ENCODE measurements at places on chromosomes 1 and 21. TPM values are rescaled to one million over a fixed set of nuclear protein-coding genes. Genes with fewer than 3 reads are reported as not detected.

GRCh38 chr1:12448746-12449177, 169.2 kb downstream of the DHRS3 start:
- no peaks in the 10 kb centered on the region for H3K27me3 ChIP-seq
- H3K27ac ChIP-seq, result peak overlapping the region; percentile 84
- no peaks in the 10 kb centered on the region for H3K36me3 ChIP-seq

DNA sequence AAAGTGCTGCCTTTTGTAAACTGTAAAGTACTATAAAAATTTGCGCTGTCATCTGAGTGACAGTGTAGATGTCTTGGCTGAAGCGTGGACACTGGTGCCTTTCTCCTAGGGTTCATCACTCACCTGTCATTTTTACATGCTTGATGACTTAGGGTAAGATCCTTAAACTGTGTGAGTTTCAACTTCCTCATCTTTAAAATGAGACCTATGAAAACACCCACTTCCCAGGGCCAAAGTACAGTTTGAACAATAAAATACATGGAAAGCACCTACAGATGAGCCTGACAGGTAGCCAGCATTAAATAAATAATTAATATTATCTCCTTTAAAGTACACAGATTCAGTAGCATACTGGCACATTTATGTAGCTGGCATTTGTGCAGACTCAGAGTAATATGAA, 309.9 kb downstream of the CHRM3 start:
- DNase-seq, result no peak
- no peaks in the 10 kb centered on the region for H3K27me3 ChIP-seq
- no peak overlapping the region for H3K4me3 ChIP-seq
- no peak overlapping the region for H3K27ac ChIP-seq
- no peaks in the 10 kb centered on the region for H3K4me1 ChIP-seq

DNA sequence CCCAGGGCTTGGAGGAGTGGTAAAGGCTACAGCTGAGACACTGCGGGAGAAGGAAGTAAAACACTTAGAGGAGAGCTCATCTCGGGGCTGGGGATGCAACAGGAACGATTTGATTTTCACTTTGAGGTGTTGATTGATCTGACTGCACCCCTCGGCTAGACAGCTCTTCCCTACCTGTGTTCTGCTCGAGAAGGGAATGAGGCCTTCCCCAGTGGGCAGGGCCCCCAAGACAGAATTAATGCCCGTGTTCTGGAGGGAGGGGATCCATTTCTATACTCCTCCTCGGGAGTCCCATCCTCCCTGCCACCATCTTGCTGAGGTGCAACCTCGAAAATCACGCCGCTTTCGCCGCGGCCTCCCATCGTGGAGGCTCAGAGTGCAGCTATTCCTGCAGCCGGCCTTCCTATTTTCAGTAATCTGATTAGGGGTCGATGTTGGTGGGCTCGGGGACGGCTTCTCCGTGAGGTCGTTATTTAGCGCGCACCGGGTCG, 2.4 kb downstream of the ATP2B4 start:
- H3K4me1 ChIP-seq, result peaks cover 50% of the 10 kb centered on the region
- no peaks in the 10 kb centered on the region for H3K36me3 ChIP-seq
- H3K27ac ChIP-seq, result peak overlapping the region; percentile 84
- H3K27me3 ChIP-seq, result no peaks in the 10 kb centered on the region

- H3K4me1 ChIP-seq, result no peaks in the 10 kb centered on the region
- H3K27ac ChIP-seq, result no peak overlapping the region
- H3K27me3 ChIP-seq, result no peaks in the 10 kb centered on the region
- H3K36me3 ChIP-seq, result no peaks in the 10 kb centered on the region
- no peak overlapping the region for H3K4me3 ChIP-seq
Observed at GRCh38 chr1:53938136-53938830, 7.2 kb downstream of the IFT25 start.

DNA sequence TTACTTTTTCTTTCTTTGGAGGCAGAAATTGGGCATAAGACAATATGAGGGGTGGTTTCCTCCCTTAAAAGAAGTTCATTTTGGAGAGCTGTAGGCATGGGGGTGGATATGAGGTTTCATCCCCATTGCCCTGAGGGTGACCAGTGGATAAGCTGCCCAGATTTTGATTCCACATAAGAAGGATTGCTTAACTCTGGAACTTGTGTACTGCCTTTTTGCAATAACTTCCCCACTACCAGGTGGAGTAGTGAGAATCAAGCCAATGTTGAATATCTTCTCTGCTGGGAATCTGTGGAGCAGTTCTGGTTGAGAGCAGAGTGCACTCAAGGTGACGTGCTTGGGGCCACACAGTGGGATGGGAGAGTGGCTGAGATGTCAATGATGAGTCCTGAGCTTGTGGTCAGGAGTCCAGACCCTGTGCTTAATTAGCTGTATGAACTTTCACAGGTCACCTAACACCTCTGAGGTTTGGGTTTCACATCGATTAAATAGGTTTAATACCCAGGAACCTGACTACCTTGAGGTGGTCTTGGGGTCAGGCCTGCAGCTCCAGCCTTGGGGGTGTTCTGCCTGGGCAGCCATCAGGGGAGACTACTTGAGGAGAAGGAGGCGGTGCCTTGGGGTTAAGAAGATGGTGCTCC, 152.9 kb downstream of the FCRL5 start:
- no peak overlapping the region for H3K27ac ChIP-seq
- no peaks in the 10 kb centered on the region for H3K27me3 ChIP-seq
- H3K36me3 ChIP-seq, result no peaks in the 10 kb centered on the region
- H3K4me1 ChIP-seq, result no peaks in the 10 kb centered on the region
- H3K4me3 ChIP-seq, result no peak overlapping the region
- DNase-seq, result no peak

GRCh38 chr1:182249201-182249676, 142.4 kb downstream of the GLUL start:
- no peaks in the 10 kb centered on the region for H3K36me3 ChIP-seq
- DNase-seq, result no peak
- no peak overlapping the region for H3K27ac ChIP-seq
- H3K4me1 ChIP-seq, result no peaks in the 10 kb centered on the region
- H3K27me3 ChIP-seq, result no peaks in the 10 kb centered on the region

C1orf87 gene
- total RNA-seq, result not detected
